ENCODE measurements at places on chromosomes 6 and 20.

GRCh38 chr6:38021029-38021428, 201.5 kb downstream of the ZFAND3 start:
- DNase-seq: peak; percentile 94

GRCh38 chr20:48492715-48493070, 335.1 kb downstream of the PREX1 start:
- DNase-seq: peak; percentile 30

DNA sequence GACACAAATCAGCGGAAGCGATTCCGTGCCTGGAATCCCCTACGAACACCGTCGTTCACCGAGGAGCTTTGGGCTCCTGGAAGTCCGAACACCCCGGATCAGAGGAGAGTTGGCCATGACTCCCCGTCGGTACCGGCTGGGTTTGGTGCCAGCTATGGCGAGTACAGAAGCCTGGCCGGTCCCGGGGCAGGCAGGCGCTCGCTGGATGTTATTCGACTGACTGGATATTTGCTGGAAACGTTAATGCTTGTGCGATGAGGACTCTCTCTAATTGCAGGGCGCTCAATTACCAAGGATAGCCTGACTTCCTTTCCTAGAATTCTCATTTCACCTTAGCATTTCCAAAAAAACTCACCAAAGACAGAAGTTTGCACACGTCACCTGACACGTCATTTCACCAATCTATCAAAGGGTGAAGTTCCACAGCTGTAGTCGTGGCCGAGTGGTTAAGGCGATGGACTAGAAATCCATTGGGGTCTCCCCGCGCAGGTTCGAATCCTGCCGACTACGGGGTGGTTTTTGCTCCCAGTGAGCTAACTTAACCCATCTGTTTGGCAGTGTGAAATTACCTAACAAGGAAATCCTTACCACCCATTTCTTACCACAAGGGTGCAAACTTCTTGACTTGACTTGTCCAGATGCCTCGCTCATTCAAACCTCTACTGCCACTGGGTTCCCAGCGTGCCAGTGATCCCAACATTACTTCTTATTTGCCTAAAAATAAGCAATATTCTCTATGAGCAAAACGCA, 22.7 kb upstream of the ZNF184 start:
- no peak for DNase-seq

GRCh38 chr6:149065658-149066556, 251.6 kb upstream of the TAB2 start:
- DNase-seq: no peak

DNA sequence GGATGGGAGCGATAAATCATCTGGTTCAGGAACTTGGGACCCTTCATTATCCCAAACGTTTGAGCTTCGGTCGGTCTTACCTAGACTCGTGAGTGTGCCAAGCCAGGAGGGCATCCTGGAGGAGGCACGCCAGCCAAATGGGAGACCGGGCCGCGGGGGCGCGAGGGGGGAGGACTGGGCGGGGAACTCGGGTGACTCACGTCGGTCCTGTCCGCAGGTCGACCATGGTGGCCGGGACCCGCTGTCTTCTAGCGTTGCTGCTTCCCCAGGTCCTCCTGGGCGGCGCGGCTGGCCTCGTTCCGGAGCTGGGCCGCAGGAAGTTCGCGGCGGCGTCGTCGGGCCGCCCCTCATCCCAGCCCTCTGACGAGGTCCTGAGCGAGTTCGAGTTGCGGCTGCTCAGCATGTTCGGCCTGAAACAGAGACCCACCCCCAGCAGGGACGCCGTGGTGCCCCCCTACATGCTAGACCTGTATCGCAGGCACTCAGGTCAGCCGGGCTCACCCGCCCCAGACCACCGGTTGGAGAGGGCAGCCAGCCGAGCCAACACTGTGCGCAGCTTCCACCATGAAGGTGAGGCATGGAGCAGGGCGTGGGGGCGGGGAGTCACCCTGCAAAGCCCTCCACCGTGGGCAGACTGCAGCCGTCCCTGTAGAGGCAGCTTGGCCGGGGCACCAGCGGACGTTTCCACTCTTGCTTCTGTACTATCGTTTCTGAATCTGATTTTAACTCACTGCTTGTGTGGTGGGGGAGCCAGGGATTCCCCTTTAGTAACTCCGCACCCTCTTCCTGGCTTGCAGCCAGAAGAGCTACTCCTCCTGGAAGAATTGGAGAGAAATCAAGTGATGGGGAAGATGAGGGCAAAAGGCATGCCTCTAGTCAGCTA, 2.7 kb downstream of the BMP2 start:
- DNase-seq: no peak

- no peak for DNase-seq
These were observed 37.0 kb downstream of the EFHC1 start for GRCh38 chr6:52457096-52457495.

DNA sequence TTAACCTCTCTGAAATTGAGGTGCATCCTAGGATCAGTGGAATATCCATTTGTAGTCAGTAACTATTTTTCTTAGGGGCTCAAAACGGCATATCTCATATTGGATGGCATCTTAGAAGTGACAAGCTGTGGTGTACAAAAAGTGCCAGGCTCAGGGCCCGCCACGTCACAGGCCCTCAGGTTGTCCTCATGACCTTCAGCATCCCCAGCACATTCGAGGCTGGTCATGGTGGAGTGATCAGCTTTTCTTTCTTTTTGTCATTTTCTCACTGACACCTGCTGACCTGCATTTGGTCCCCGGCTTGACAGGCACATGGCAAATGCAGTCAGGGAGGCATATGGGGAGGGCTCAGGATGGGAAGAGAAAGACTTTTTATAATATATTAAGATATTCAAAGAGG, 7.1 kb upstream of the E2F1 start:
- no peak for DNase-seq

DNA sequence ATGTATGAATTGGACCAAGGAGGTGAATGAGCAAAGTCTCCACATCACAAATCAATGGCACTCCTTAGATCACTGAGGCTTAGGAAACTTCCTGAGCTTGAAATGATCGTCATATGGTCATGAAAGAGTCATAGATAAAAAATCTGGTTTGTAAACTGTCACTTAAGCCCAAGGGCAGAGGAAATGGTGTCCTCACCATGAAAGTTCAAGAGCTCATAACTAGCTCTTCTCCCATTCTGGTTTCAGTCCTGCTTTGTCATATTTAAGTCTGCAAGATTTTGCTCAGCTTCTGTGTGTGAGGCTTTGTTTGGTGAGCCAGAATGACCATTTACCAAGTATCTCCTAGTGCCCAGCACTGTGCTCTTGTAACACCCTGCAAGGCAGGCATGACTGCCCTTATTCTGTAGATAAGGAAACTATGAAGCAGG, 60.5 kb downstream of the GJA10 start:
- DNase-seq: no peak

DNA sequence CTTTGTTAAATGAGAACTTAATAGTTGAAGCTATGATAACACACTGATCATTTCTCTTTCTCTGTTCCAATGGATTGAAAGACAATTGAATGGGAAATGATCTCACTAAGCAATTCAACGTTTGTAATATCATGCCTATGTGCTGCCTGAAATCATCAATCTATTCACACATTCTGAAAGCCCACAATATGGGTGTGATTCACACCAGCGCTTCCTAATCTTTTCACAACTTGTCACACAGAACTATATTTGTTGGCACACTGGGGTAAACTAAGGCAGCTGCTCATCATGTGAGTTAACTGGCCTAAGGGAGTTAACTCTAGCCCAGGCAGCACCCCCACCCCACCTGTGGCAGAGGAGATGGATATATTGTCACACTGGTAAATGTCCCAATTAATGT, 37.1 kb upstream of the UTRN start:
- no peak for DNase-seq

DNA sequence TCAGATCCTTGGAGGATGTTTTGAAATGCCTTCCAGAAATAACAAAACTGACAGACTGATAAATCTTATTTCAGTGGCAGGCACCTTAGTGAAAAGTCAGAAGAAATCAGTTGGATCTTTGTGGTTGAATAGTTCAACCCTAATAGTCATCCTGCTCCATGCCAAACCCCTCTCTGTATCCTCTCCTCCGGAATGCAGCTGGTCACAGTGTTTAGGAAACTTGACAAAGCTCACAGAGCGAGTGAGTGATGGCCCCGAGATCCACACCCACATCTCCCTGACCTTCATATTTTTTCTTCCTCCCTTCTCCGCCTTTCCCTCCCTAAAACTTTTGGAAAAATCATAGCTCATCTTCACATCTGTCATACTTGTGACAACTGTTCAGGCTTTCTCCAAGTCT, 464.8 kb upstream of the CDH4 start:
- no peak for DNase-seq

- DNase-seq: no peak
These were observed 86.6 kb upstream of the RPS6KA2 start for GRCh38 chr6:166713434-166714186.

- DNase-seq: no peak
These were observed 159.7 kb downstream of the BTBD9 start for GRCh38 chr6:38480036-38480435.

GRCh38 chr6:116328528-116328903, 42.2 kb upstream of the DSE start:
- no peak for DNase-seq

DNA sequence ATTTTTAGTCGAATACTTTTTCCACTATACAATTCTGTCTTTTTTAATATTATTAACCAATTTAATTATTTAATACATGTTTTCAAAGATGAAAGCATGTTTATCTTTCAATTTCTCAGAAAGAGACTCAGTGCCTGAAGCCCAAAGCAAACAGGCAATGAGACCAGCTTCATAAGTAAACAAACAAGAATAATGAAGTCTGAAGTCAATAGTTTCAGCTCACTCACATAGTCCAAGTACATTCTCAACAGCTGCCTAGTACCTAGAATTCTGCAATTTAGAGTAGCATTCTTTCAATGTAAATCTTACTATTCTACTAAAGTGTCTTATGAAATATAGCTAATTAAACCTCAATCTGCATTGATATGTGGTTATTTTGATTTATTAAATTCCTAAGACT, 626.5 kb upstream of the NRSN1 start:
- DNase-seq: no peak

DNA sequence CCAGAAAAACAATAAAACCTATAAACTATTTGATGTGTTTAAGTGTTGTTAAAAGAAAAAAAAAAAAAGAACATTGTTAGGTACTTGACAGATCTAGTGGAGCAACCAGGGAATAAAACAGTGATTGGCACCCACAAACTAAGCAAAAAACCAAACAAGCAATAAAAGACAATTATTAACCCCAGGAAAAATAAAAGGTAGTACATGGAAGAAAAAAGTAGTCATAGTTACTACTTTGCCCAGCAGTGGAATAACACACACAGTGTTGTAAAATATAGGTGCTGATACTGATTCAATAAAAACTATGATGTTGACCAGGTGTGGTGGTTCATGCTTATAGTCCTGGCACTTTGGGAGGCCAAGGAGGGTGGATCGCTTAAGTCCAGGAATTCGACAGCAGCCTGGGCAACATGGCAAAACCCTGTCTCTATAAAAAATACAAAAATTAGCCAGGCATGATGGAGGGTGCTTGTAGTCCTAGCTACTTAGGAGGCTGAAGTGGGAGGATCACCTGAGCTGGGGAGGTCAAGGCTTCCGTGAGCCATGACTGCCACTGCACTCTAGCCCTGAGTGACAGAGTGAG, 43.9 kb downstream of the PIGU start:
- no peak for DNase-seq

DNA sequence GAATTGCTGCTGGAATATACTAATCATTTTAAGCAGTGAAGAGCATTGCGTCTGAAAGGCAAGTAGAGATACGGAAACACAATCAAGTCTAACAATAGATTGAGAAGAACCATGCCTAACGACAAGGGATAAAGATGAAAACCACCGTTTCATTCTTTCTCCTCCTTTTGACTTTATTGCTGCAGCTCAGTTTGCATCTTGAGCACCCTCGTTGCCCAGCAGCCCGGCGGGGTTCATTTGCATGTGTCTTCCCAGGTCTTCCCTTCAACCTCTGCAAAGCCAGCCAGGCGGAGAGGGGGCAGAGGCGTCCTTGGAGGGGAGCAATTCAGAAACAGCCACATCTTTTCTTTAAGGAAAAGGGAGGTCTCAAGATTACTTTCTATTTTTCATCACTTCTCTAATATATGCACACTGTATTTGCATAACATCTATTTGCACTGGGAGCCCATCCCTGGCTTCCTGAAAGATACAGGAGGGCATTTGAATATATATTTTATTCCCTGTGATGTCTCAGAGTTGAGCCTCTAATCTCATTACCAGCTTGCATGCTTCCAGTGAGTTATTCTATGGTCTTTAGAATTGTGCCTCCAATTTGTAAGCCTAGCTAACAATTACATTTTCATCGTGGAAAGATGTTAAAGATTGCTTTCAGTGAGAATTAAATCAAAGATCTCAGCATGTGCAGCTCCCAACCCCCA, 18.7 kb upstream of the PXDC1 start:
- no peak for DNase-seq

- DNase-seq: peak; percentile 96
These were observed 546 bp upstream of the KLHL32 start for GRCh38 chr6:96923871-96924493.

GRCh38 chr6:138386897-138387296, 9.2 kb downstream of the SMIM28 start:
- no peak for DNase-seq

- DNase-seq: no peak
These were observed 38.2 kb downstream of the PYGB start for GRCh38 chr20:25285856-25286798.

GRCh38 chr6:137387096-137387764, 107.0 kb downstream of the OLIG3 start:
- peak; percentile 65 for DNase-seq

GRCh38 chr6:20800229-20800628, 266.0 kb downstream of the CDKAL1 start:
- no peak for DNase-seq

GRCh38 chr6:44107017-44107416, 20.2 kb downstream of the MRPL14 start:
- no peak for DNase-seq

- no peak for DNase-seq
These were observed 3.7 kb upstream of the PRND start for GRCh38 chr20:4717816-4718570.

DNA sequence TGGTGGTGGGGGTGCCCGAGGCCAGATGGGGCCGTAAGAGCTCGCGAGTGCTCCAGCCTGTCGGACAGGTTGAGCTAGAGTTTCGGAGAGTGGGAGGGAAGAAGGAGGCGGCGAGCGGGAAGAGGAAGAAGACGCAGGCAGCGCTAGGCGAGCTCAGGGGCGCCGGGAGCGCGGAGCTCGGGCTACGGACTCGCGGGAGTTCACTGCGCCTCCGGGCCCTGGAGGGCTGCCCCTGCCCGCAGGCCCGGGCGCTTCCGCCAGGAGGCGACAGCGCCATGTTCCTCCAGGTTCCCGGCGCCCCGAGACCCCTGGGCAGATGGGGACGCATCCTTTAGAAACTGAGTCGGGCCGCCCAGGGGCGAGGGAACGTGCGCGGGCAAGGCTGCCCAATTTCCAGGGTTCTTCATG, 984 bp downstream of the TFAP2C start:
- DNase-seq: no peak

DNA sequence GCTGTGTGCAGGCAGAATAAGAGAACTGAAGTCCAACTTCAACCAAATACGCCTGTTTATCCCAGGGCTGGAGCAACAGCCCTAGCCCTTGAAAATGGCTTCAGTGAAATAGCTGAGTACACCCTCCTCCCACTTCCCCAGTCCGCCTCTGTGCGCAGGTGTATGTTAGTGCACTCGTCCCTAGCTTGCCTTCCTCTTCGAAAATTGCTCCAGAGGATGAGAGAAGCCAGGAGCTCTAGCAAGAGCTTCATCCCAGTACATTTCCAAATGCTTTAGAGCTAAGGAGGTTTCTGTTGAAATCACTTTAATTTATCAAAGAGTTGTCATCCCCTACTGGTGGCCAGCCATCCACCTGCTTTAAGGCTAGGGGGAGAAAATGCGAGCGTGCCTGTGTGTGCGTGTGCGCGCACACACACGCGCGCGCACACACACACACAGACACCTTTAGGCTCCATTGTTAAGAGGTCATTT, 5.4 kb upstream of the POU3F2 start:
- DNase-seq: peak; percentile 65
